ENCODE measurements at places on chromosomes 3 and 15.
A peak's percentile ranks its signal among the peaks of the same experiment; 100 is the strongest.

DNA sequence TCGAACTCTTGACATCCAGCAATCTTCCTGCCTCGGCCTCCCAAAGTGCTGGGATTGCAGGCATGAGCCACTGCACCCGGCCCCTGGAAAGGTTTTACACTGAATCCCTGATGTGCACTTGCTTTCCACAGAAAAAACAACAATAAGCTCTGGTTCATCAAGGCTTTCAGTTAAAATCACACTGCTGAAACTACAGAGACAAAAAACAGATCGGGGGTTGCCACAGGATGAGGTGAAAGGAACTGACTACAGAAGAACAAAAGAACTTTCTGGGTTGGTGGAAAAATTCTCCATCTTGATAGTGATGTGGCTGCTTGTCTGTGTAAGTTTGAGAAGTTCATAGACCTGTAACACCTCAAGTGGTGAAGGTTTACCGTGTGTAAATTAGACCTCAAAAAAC lies 2.9 kb downstream of the RAB43 start:
- no peak for DNase-seq

DNA sequence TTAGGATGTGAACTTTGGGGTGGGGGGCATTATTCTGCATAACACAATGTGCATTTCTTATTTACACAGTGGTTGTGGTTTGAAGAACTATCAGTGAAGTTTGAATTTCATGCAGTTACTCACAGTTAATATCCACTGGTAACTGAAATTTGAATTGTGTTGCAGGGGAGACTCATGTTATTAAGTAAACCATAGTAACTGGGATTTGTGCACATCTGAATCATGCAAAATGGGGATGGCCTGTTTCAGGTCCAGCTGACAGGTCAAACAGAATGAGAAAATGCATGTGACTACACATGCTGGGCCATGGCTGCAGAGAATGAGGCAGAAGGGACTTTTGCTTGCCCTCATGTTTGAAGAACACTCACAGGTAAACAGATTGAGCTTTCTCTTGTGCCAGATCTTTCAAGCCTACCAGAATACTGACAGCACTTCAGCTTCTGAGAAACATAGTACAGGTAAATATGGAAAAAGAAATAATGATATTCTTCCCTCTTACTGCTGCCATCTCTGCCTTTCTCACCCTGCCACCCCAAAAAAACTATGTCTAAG lies 115.0 kb downstream of the POLQ start:
- no peak for DNase-seq

- no peak for DNase-seq
Measured at GRCh38 chr3:11784971-11785377, 61.7 kb downstream of the TAMM41 start.

- no peak for DNase-seq
Measured at GRCh38 chr3:126957776-126958637, 24.9 kb upstream of the PLXNA1 start.

DNA sequence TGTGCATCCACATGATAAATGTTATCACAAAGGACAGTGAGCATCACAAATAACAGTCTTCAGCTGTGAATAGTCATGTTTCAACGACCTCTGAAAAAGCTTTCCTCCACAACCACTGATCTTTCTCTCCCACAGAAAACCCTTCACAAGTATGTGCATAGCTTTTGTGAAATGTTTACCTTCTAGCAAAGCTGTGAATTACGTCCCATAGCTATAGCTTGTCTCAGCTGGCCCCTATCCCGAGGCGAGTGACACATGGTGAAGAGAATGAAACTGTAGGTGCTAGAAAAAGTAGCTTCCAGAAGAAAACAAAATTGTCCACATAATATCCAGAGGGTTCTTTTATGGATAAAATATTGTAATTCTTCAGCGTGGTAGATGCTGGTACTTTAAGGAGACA lies 182.0 kb downstream of the FGF12 start:
- no peak for DNase-seq

DNA sequence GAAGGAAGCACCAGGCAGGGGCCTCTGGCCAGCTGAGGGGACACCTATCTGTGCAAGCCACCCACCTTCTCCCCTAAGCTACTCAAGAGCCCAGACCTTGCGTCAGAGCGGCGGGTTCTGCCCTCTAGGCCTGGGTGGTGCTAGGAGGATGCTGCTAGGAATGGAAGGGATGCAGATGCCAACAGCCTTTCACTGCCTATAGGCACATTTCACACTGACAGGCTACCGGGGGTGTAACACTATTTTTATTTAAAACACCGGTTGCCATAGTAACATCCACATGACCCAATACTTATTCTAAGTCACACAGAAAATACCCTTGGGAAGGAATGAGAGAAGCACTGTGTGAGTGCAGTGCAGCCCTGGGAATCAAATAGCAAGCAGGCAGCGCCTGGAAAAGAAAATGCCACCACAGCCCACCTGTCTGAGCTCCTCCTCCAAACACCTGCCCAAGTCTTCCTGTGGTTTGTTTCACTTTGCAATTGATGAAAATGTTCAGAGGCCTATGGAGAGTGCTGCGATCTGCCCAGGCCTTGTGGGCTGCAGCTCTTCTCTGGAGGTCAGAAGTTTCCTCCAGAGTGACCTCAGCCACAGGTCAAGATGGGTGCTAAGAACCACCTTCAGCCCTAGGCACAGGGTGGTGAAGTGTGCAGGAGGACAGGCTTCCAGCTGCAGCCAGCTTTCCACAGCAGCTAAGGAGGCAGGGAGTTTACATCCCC lies 113.5 kb upstream of the TOPAZ1 start:
- DNase-seq, result no peak

DNA sequence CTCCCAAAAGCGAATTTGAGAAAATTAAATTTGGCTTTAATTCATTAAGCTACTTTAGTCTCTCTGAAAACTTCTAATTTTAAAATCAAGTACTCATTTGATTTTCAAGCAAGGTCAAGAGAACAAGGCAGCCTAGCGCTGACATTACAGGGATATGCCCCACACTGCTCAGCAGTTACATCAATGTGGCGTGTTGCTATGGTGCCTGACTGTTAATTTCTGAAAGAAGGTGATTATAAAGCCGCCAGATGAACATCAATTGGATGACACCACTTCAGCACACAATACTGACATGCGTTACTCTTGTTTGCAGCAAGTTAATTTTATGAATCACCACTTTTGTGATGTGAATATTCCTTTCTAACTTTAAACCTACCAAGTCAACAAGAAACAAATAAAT lies 284.4 kb downstream of the FOXP1 start:
- DNase-seq, result no peak

- DNase-seq, result no peak
Measured at GRCh38 chr15:42160136-42160535, 3.7 kb upstream of the PLA2G4F start.

GRCh38 chr3:49610666-49611280 lies 56.5 kb downstream of the BSN start:
- no peak for DNase-seq

- DNase-seq, result peak; percentile 47
Measured at GRCh38 chr3:163785693-163786092, 1292.6 kb downstream of the SI start.

- no peak for DNase-seq
Measured at GRCh38 chr3:157180262-157180661, 20.3 kb upstream of the CCNL1 start.

DNA sequence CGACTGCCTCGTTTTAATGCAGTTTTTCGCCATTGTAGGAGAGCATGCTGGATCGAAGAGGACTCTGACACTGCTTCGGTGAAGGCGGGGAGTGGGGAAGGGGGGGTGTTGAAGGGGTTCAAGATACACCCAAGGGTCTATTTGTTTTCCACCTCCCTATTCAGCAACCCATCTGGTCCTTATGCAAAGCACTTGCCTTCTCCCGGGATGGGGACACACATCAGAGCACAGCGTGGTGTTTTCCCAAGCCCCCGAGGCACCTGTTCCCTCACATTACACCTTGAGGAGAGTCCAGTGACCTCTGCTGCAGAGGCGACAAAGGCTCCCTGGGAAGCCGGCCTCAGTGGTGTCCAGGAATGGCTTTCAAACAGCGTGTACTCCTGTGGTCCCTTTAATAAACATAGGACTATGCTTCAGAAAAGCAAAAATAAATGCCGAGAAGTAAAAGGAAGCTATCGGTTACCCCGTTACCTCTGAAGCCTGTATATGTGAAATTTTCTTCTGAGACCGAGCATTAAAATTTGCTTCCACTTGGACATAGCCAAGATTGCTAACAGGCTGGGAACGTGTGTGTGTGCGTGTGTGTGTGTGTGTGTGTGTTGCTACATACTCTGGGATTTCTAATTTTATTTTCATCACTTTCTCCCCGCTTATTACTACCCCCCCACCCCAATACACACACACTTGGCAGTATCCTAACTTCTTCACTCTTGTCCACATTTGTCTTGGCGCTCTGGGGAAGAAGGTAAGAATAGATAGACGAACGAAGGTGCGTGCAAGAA lies 53.2 kb downstream of the CCDC54 start:
- peak; percentile 49 for DNase-seq

GRCh38 chr3:57120451-57121174 lies 44.5 kb downstream of the IL17RD start:
- DNase-seq, result no peak

DNA sequence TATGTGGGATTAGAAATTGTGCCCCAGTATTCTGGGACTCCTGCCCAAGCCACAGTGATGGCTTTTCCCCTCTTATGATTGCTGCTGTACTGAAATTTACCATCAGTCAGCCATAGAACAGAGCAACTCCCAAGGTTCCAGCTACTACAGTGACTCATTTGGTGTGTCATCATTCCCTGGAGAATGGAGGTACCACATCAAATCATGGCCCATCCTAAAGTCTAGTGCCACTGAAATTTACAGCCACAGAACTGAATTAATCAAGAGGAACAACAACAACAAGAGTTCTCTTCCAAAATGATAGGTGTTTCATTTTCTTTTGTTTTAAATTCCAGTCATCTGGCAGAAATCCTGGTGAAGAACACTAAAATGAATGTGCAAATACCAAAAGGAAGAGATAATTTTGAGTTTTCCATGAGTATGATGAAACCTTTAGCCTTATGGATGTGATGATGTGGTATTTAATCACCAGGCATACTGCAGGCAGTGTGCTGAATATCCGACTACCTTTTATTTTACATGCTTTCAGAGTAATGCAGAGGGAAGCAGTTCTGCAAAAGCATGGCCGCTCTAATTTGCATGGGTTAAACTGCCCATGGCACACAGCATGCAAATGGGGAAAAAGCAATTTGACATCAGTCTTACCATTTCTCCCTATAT lies 75.6 kb upstream of the SLC2A2 start:
- no peak for DNase-seq
